ENCODE measurements at places on chromosomes 2 and 18. TPM values are rescaled to one million over a fixed set of nuclear protein-coding genes. Genes with fewer than 3 reads are reported as not detected.

The EVA1A gene
- total RNA-seq, result 8.5 TPM

The DNAH7 gene
- 0.27 TPM for total RNA-seq

The CCDC148 gene
- 1.2 TPM for total RNA-seq

The REV1 gene
- 39.1 TPM for total RNA-seq

The GCG gene
- total RNA-seq, result not detected

The PLCL1 gene
- 0.12 TPM for total RNA-seq

The FNDC4 gene
- total RNA-seq, result 13.7 TPM

The MAPRE3 gene
- 3.7 TPM for total RNA-seq

The LOXL3 gene
- total RNA-seq, result 12.2 TPM

The FBLN7 gene
- 1.4 TPM for total RNA-seq

The ANKRD30B gene
- not detected for total RNA-seq

The SOX11 gene
- 26.5 TPM for total RNA-seq

The CRYBA2 gene
- not detected for total RNA-seq

The COQ10B gene
- 30.5 TPM for total RNA-seq

The IL36B gene
- not detected for total RNA-seq

The FBXO36 gene
- total RNA-seq, result 9.0 TPM

The COLEC12 gene
- total RNA-seq, result 4.0 TPM

The DSG4 gene
- not detected for total RNA-seq

The RAPH1 gene
- 39.1 TPM for total RNA-seq

The MSH6 gene
- 311 TPM for total RNA-seq

Data from GM23338 (cell line).